Skeletal muscle tissue (tissue), 5 donors: ENCODE measurements at places on chromosomes 6 and 20. TPM values are rescaled to one million over a fixed set of nuclear protein-coding genes. Genes with fewer than 3 reads are reported as not detected.

Gene ME1
- 2.6 TPM for total RNA-seq

Gene ZNF451
- total RNA-seq = 56.9 TPM

Gene OR2B6
- not detected for total RNA-seq

Gene TMEM151B
- total RNA-seq = not detected

Gene ARHGAP40
- total RNA-seq = not detected

Gene PBOV1
- total RNA-seq = not detected

Gene B3GAT2
- 0.52 TPM for total RNA-seq

Gene EMILIN3
- total RNA-seq = 23.5 TPM

Gene TMEM30A
- 63.7 TPM for total RNA-seq

Gene MEP1A
- not detected for total RNA-seq

Gene ZC3H12D
- 1.0 TPM for total RNA-seq

Gene NKX2-2
- not detected for total RNA-seq

Gene HEY2
- 7.3 TPM for total RNA-seq

Gene ZNF165
- total RNA-seq = under 0.01 TPM

Gene NMBR
- total RNA-seq = not detected

Gene PTP4A1
- total RNA-seq = 28.7 TPM

Gene EFCAB8
- not detected for total RNA-seq

Gene KCNQ2
- total RNA-seq = 1.6 TPM

Gene PTCHD4
- total RNA-seq = 0.52 TPM

Gene MYLK2
- 21.9 TPM for total RNA-seq

Gene HLA-DRB5
- total RNA-seq = 14.6 TPM

Gene FRMD1
- total RNA-seq = not detected

Gene SLC17A3
- total RNA-seq = not detected

Gene MAP7
- under 0.01 TPM for total RNA-seq

Gene TINAG
- total RNA-seq = 0.52 TPM
